ENCODE measurements at places on chromosomes 16 and 17. TPM values are rescaled to one million over a fixed set of nuclear protein-coding genes. Genes with fewer than 3 reads are reported as not detected.
A peak's percentile ranks its signal among the peaks of the same experiment; 100 is the strongest.

RCVRN gene
- not detected for total RNA-seq

CALB2 gene
- 9.5 TPM for total RNA-seq

DNA sequence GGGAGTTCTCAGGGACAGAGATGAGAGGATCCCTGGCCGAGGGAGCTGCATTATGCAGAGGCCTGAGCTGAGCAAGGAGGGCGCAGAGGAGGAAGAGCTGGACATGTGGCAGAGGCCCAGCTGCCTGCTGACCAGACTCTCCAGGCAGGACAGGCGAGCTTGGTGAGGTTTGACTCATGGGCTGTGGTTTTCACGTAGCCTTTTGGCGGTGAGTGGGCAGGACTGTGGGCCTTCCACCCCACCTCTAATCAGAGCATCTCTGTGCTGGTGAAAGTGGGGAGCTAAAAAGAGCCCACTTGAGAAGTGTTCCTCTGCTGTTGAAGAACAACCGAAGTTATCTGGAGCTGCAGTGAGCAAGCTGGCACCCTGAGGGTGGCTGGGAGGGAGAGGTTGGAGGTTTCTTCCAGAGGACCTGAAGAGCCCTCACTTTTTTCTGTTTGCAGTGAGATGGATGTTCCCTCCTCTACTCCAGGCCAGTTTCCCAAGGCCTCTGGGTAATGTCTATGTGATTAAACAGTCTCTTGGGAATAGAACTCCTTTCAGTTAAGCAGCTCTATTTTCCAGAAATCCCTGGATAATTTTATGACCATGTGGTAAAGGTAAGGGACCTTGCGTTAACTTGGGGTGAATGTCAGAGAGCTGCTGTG lies 11.9 kb downstream of the EPN2 start:
- no peak for DNase-seq

DNA sequence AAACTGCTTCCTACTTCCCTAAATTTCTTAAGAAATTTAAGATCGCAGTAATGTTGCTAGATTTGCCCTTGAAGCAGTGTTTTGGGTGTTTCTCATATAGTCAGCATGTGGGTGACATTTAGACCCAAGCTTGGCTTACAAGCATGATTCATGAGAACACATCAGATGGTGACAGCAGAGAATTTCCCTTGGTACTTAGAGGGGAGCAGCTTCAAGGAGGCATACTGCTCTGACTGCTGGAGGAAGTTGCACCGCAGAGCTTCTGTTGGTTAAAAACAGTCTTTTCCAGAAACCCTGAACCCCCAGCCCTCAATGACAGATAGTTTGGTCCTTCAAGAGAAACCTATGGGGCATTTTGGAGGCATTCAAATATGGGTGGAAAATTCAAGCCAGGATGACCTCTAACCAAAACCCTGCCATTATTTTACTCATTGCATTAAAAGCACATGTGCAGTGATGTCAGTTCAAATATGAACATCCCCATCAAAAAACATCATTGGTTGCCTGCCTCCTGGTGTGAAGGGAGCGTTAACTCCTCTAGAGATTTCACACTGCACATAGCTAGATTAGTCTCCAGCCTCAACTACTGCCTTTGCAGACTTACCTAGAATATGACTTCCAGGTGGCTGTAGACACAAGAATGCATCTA lies 201.5 kb upstream of the CACNG5 start:
- no peak for DNase-seq

DNA sequence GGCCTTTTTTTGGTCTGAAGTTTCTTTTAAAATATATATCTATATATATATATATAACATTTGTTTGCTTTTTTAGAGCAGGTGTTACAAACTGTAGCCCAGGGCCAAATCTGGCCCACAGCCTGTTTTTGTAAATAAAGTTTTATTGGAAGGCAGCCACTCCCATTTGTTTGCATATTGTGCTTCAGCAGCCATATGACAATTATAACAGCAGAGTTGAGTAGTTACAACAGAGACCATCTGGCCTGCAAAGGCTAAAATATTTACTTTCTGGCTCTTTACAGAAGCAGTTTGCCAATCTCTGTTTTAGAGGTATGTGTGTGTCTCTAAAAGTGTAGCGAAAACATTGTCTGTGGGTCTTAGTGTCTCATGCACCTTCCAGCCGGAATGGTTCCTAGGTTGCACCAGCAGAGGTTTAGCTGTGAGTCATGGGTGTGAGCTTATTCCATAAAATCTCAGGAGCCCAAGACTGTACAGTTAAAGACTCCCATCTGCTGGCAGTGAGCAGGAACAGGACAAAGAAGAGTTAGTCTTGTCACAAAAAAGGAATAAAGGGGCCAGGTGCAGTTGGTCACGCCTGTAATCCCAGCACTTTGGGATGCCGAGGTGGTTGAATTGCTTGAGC lies 23.8 kb downstream of the LCMT1 start:
- DNase-seq = peak; percentile 51

GRCh38 chr16:84959045-84959576 lies 52.2 kb downstream of the ZDHHC7 start:
- DNase-seq = no peak

FOXL1 gene
- total RNA-seq = 1.1 TPM

- DNase-seq = peak; percentile 11
Measured at GRCh38 chr17:54891176-54891821, 9.4 kb upstream of the TOM1L1 start.

GRCh38 chr17:72846399-72846798 lies 246.1 kb downstream of the SLC39A11 start:
- DNase-seq = no peak

- DNase-seq = no peak
Measured at GRCh38 chr17:50689956-50690886, 17.5 kb downstream of the ANKRD40 start.

DNA sequence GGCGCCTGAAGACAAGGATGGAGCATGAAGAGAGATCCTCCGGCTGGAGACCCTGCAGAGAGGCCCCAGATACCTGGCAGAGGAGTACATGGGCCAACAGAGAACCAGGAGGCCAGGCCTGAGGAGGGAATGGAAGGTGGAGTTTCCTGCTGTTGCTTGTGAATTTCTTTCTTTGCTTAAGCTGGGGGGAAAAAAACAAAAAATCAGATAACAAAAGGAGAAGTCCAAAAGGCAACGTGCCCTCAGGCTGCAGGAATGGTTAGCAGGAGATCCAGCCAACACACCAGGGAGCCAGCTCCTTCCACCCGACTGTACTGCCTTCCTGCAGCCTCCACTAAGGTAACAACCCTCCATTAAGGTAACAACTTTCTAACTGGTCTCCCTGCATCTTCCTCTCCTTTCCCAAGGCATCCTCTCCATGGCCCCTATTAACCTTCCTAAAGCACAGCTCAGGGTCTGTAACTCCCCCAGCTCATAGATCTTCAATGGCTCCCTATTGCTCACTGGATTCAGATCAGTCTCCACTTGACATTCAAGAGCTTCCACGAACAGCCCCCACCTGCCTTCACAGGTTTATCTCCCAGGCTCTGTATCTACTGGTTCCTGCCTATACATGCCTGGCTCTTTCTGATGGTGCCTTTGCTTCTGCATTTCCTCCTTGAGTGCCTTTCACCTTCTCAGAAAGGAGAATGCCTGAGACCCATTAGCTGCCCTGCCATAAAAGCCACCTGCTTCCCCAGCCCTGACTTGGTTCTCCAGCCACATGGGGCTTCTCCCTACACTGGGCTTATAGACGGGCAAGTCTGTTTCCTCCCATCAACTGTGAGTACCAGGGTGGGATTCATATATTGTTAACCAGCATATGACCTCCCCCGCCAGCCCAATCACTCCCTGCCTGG lies 725 bp upstream of the ARL5C start:
- no peak for DNase-seq

- DNase-seq = peak; percentile 93
Measured at GRCh38 chr17:7922845-7923628, 6.6 kb downstream of the KCNAB3 start.

GRCh38 chr16:30710971-30711370 lies 12.0 kb downstream of the SRCAP start:
- DNase-seq = no peak

DNA sequence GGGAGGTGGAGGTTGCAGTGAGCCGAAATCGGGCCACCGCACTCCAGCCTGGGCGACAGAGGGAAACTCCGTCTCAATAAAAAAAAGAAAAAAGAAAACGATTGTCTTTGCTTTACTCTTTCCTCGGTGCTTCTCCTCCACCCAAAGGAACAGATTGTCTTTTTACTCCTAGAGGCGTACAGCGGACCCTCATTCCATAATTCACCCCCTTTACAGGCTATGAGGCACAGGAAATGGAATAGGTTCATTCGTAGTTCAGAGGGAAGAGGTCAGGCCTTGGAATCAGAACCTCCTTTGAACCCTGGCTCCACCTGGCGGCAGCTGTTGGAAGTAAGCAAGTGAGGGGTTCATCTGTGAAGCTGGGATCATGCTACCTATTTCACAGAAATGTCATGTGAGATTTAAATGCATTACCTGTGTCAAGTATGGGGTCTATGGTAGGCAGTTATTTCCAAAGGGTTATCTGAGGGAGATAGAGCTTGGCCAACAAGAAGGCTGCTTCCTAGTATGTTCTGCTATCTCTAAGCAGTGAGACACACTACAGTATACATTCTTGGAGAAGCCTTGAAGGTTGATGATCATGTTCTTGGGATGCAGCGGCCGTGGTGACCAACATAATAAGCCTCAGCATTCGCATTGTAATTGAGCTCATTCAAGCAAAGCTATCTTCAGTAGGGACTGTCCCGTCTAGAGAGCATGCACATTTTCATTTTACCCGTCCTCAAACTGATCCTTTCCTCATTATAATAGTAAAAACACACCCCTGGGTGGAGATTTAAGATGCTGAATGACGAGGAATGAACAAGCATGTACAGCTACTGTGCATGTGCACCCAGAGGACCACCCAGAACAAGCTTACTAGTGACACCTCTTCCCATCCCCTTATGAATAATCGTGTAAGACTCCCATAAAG lies 18.7 kb upstream of the ZNF689 start:
- DNase-seq = peak; percentile 86

- no peak for DNase-seq
Measured at GRCh38 chr16:4454623-4455022, 19.8 kb downstream of the NMRAL1 start.

DNA sequence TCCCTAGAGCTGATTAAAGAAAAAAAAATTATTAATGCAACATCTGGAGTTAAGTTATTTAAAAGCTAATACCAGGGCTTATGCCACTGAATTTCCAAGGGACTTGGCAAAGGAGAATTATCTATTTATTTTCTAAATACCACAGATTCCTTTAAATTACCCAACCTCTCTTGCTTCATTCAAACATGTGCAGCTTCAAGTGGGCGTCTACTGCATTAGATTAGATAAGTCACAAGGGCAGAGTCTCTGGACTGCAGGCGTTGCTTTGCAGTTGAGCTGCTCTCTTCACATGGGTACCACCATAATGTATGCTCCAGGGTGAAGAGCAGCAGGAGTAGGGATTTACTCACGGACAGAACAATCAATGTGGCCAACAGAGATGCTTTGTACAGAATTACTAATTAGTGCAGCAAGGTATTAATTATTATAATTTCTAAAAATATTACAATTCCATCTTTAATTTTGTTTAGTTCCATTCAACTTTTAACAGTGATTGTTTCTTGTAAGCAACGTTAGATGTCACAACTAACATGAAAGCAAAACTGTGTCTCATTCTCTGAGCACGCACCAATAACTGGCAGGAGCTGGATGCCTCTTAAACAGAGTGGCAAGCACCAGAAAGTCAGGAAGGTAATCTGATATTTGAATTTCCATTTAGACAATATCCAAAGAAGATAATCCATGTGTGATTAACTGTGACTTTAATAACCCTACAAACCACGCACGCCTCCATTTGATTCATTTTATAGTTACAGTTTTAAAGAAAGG lies 214.2 kb downstream of the STX8 start:
- DNase-seq = no peak

LGALS9B gene
- total RNA-seq = 55.3 TPM

GRCh38 chr16:53529513-53529912 lies 26.5 kb upstream of the AKTIP start:
- DNase-seq = no peak

TBX2 gene
- total RNA-seq = 9.0 TPM

- no peak for DNase-seq
Measured at GRCh38 chr16:17555176-17555575, 84.4 kb upstream of the XYLT1 start.

- no peak for DNase-seq
Measured at GRCh38 chr16:62021161-62021581, 15.1 kb downstream of the CDH8 start.

DNA sequence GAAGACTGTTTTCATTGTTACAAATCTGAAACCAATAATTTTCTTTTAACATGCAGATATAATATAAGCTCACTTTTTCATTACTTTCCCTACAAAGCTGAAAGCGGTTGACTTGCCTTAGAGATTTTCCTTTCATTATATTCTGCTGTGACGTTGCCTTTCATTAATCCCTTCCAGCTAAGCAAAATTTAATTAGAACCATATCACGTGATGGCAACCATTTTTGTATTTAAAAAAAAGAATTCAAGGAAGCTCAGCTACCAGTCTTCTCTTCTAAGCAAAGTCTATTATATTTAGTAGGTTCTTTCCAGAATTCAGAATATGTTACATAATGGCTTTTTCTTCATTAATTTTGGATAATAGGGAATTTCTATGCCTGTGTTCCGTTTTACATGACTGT lies 186.5 kb downstream of the PRKCA start:
- no peak for DNase-seq

DNA sequence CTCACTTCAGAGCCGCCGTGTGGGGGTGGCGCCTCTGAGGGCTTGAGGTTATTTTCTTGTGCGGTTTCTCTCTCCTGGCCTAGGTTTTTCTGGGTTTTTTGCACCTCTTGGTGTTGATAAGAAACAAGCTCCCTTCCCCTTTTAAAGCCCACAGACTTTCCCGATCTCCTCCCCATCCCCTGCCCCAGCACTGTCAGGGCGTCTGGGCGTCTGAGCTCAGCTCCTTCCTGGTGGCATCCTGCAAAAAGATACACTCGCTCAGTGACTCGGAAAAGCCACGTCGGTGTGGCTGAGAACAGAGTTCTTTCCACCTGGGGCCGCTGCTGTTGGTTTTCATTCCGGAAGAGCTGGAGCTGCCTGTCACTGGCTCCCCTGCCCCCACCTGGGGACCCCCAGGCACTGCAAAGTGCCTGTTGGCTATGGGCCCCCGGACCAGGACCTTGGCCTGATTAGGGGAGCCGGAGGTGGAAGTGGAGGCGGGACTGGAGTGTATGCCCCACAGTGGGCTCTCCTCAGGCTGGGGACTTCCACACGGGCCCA lies 14.5 kb downstream of the BAIAP2 start:
- DNase-seq = no peak

TEX14 gene
- not detected for total RNA-seq

GRCh38 chr16:30351586-30352419 lies 3.3 kb downstream of the CD2BP2 start:
- DNase-seq = no peak
